GM13977 (cell line): ENCODE measurements at places on chromosomes 5 and 9.
A peak's percentile ranks its signal among the peaks of the same experiment; 100 is the strongest.

GRCh38 chr9:929719-930118 lies 46.7 kb upstream of the DMRT3 start:
- no peak for DNase-seq

- no peak for DNase-seq
Measured at GRCh38 chr5:35160486-35161116, 69.7 kb downstream of the PRLR start.

DNA sequence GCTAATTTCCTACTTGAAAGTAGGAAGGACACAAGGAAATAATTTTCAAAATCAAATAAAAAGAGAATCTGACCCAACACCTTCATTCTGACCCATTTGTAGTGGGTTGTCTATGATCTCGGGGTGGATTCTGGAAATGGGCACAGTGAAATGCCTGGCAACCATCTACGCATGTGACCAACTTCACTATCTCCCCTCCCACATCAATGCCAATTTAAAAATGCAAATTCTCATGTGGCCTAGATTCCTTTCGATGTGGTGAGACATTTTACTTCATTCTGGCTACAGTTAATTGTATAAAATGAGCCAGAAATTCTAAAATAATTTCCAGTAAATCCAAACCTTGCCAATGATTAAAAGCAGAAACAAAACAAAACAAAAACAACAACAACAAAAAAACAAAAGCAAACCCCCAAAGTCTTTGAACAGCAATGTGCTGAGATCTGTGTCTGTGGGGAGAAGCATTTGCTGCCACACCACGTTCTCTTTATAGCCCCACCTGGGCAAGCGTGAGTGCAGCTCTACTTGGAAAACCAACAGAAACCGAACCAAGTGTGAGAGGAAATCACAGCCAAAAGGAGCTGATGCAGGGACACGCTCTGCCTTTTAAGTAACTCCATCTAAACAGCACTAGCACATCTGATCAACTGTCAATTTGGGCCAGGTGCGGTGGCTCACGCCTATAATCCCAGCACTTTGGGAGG lies 59.0 kb downstream of the USP20 start:
- peak; percentile 11 for DNase-seq

GRCh38 chr5:115260248-115260647 lies 2.4 kb downstream of the PGGT1B start:
- DNase-seq = no peak

DNA sequence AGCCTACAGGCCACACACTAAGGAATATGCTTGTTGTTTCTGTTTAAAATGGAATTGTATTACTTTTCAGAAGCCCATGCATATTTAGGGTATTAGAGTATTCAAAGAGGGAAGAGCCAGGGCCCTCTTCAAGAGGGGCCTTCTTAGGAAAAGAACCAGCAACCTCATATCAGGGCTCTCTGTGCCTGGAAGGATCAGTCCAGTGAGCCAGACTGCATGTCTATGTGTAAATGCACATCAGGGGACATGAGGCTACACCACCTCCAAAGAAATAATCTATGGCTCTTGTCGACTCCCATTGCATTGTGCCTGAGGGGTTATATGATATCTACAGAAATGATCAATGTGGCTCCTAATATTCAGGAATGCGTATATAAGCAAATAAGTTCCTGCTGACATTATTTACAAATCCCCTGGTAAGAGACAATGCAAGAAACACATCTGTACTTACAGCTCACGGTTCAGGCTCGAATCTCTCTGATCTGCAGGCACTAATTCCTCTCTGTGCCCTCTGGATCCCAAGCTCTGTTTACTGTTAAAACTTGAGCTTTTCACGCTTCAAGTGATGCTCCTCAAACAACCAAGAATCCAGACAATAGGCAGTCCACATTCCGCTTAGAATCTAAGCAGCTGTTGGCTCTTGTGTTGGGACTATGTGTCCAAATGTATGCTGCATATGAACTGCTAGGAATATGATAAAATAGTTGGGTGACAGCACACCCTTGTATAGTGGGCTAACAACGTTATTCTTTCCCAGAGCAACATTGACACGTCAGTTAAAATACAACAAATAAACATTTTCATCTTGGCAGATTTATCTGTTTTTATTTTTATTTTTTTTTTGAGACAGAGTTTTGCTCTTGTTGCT lies 150.2 kb upstream of the KLF9 start:
- no peak for DNase-seq

DNA sequence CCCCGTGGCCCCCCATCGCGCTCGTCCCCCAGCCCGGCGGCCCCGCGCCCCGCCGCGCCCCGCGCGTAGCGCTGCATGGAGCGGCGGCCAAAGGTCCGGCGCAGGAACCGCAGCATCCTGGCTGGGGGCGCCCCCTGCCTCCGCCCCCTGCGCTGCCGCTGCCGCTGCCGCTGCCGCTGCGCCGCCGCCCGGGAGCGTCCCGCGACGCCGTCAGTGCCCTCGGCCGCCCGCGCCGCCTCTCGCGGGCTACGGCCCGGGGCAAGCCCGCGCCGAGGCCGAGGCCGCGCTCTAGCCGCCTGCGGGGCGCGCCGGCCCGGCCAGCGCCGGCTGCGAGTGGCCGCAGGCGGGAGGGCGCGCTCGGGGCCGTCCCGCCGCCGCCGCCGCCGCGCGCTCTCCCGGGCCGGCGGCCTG lies 523 bp downstream of the EPB41L4B start:
- DNase-seq = peak; percentile 68

- DNase-seq = no peak
Measured at GRCh38 chr5:178123094-178123965, 7.5 kb upstream of the RMND5B start.

- no peak for DNase-seq
Measured at GRCh38 chr9:127780126-127780885, 1.8 kb upstream of the SH2D3C start.

GRCh38 chr5:102649731-102650130 lies 105.4 kb upstream of the PAM start:
- no peak for DNase-seq

GRCh38 chr5:63255594-63255993 lies 677.0 kb downstream of the LRRC70 start:
- no peak for DNase-seq

GRCh38 chr5:14330729-14331385 lies 187.7 kb downstream of the TRIO start:
- DNase-seq = no peak

GRCh38 chr9:91814753-91815152 lies 135.3 kb downstream of the ROR2 start:
- DNase-seq = no peak

DNA sequence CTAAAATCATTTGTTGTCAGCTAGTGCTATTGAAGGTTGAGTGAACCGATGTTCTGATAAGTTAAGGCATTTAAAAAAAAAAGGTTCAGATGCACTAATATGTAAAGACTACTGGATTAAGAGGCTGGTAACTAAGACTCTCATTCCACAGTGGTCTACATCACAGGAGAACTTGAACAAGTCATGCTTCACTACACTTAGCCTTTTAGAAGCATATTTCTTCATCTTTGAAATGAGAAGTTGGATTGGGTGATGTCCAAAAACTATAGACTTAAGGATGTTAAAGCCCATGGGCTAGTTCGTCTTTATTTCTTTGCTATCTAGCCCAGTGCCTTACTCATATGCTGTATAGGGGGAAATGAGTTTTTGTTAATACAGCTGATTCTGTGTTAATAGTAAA lies 107.2 kb downstream of the NDUFS4 start:
- DNase-seq = no peak

- no peak for DNase-seq
Measured at GRCh38 chr5:68217528-68217927, 2.0 kb downstream of the PIK3R1 start.

DNA sequence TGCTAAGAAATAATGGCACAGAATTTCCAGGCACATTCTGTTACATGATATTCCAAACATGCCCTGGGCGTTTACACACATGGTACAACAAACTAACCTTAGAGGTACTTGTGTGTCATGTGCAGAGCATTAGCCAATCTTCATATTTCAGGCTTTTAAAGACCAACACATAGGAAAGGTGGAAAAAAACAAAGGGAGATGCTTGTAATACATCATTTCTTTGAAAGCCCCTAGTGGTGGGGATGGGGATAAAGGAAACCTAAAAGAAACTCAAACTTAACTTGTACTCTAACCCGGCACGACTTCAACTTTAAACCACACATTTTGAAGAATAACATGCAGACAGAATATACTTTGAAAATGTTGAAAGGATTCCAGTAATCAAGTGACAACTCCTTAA lies 133.6 kb downstream of the PTPRD start:
- DNase-seq = no peak

DNA sequence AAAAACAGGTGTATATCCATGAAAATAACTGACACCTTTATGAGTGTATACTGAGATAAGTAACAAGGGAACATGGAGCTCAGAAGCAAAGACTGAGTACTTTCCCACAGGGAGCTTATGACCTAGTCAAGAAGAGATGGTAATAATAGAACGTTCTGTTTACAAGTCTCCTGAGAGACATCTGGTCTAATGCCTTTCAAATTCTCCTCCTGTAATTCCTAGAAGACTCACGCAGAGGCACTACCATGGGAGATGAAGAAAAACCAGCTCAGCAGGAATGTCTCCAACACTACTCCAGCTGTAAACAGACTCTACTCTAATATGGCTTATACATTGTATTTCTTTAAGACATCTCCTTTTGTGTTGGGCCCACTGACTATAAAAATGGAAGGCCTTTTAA lies 503.6 kb upstream of the TUSC1 start:
- no peak for DNase-seq

GRCh38 chr9:91714020-91714806 lies 235.8 kb downstream of the ROR2 start:
- DNase-seq = no peak

DNA sequence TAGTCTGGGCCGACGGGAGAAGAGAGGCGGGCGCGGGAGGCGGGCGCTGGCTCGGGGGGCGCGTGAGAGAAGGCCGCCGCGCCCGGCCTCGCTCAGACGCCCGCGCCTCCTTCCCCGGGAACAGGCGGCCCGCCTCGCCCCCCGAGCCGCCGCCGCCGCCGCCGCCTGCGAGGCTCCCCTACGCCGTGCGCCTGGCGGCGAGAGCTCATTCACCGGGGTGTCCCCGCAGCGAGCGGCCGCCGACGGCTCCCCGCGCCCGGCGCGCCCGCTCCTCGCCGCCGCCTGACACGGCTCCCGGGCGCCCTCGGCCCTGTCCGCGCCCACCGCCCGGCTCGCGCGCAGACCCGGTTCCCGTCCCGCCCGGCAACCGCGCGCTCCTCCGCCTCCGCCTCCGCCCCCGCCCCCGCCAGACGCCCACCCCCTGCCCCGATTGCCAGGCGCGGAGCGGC lies at the start of gene GNAQ:
GNAQ (minus strand) TSS at position 368 of the 449 bp plus-strand sequence. CDS start 576 bp downstream, outside the sequence.
- peak; percentile 51 for DNase-seq

GRCh38 chr9:123216251-123216797 lies 52.1 kb downstream of the STRBP start:
- no peak for DNase-seq

DNA sequence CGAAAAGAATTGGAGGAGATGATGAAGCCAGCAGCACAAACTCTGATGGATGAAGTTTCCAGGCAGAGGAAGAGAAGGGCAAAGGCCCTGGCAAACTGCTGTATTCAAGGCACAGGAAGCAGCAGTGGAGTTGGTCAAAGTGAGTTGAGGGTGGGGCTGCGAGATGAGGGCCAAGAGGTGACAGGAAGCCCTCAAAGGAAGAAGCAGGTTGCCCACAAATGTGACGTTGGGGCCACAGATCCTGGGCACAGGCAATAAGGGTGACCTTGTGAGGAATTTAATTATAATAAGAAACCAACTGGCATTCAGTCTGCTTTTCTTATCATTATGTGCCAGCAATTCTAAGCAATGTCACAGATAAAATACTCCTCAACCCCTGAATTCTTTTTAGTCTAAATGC lies 261.8 kb downstream of the CTNND2 start:
- no peak for DNase-seq

GRCh38 chr9:131594906-131595665 lies 49.8 kb downstream of the PRRT1B start:
- DNase-seq = no peak

- DNase-seq = no peak
Measured at GRCh38 chr9:38339087-38339486, 53.4 kb upstream of the ALDH1B1 start.

DNA sequence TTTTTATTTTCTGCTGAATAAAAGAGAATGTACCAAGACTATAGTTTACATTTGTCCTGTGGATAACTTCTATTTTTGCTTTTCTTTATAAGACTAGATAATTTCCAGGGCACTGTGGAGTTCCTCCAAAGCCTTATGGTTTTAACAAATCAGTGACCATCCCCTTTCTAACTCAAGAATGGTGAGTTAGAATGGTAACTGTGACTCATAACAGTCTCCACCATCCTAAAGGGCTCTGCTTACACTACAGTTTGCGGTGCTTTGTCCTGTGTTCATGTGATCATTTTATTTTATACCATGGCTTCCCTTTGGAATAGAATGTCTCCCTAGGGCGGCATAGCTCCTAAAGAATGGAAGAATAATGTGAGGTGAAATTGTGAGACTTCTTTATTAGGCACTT lies 30.2 kb downstream of the WDR36 start:
- DNase-seq = no peak

- no peak for DNase-seq
Measured at GRCh38 chr5:63822614-63823013, 139.6 kb downstream of the HTR1A start.

DNA sequence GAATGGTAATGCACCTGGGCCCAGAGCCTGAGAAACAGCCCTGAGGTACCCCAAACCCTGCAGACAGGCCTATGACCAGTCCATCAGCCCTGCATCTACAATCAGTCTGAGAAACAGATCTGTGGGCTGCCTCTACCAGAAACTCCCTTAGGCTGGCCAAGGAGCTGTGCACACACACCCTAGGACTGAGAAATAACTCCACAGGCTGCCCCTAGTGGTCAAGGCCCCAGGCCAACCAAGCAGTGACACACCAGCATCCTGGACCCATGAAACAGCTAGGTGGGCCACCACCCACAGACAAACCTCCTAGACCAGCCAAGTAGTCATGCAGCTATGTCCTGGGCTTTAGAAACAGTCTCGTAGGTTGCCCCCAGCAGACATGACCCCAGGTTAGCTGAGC lies 253.6 kb upstream of the VLDLR start:
- no peak for DNase-seq

- DNase-seq = no peak
Measured at GRCh38 chr5:153981905-153982605, 56.7 kb downstream of the FAM114A2 start.

GRCh38 chr5:94402096-94402495 lies 216.3 kb downstream of the KIAA0825 start:
- DNase-seq = no peak

GRCh38 chr5:174999581-174999980 lies 275.2 kb downstream of the MSX2 start:
- no peak for DNase-seq
